ENCODE measurements at places on chromosomes 6 and 20.

DNA sequence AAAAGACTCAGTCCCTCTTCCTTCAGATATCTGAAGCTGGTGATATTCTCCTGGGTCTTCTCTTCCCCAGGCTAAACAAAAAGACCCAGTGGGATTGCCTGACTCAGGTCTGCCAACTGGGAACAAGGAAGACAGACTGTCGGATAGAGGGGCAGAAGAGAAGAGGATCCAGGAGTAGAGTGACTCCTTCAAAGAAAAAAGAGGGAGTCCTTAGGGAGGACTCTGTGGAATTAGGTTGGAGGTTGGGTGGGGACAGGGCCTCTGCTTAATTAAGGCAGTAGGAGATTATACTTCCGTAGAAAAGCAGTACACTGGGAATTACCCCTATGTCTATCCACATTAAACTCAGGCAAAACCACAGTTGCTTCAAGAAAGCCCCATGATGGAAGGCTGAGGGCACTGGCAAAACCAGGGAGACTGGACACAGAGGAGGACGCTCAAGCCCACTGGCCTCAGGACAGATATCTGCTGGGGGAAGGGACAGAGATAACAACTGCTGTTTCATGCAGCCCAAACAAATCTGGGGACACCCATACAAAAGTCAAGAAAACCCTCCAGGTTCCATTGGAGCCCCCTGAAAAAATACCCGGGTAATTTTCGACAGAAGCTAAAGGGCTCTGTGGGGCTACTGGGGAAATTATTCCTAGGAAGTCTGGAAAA is 5.7 kb downstream of the BCL2L1 start:
- no peak for DNase-seq

- no peak for DNase-seq
Measured at GRCh38 chr6:35681298-35681697, 7.4 kb downstream of the FKBP5 start.

GRCh38 chr6:54299542-54300269 is 8.5 kb upstream of the TINAG start:
- DNase-seq = no peak

GRCh38 chr6:168343239-168344150 is 23.9 kb upstream of the DACT2 start:
- no peak for DNase-seq

GRCh38 chr6:126027601-126028000 is 41.3 kb downstream of the TRMT11 start:
- no peak for DNase-seq

GRCh38 chr6:166014966-166015365 is 152.7 kb downstream of the TBXT start:
- DNase-seq = no peak

DNA sequence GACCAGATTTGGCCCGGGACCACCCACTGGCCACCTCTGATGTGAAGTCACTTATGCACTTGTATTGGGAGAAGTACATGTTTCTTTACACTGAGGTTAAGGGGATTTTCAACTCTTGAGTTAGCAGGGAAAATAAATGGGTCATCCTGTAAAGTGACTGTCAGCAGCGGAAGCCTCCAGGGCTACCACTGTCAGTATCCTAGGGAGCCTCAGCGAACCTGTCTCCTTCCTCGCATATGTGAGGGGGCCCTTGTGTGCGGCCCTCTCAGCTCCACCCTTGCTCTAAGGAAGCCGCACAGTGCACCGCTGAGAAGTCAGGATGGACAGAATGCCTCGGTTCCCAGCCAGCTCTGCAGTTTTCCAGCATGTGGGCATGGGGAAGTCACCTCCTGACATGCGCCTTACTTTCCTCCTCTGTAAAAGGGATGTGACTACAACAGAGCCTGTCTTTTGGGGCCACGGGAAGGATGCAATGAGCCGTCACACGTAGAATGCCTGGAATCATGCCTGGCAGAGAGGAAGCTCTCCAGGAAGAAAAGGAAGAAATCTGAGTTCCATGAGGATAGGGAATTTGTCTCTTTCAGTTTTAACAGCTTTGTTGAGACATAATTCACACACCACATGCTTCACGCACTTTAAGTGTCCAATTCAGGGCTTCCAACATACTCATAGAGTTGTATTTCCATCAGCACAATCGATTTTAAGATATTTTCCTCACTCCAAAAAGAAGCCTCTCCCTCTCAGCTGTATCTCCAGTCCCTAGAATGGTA is 115.4 kb downstream of the SYCP2 start:
- DNase-seq = no peak

DNA sequence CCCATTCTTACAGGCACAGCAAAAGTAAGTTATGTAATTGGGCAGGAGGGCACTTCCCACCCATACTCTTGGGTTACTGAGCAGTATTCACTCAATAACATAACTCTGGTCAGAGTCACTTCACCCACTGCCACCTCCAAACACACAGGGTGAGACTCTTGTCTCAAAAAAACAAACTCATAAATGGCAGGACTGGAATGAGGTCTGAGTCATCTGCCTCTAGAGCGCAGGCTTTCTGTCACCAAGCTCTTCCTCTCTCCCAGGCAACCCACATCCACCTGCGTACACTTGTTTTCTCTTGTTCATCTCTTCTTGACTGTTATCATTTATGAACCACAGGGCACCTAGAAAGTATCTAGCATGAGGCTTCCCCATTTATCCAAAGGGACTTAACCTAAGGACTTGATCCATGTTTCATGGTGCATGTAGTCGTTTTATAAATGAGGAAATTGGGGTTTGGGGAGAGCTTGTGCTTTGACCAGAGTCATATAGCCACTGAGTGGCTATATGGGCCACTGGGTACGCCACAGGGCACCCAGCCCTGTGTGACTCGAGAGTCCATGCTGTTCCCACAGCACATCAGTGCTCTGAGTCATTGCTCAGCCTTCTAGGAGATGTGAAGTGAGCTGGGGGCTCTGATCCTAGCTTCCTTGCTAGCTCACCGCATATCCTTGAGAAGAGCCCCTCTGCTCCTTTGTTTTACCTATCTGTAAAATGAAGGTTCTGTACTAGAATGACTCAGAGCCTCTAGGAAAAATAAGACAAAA is 22.4 kb downstream of the C20orf173 start:
- DNase-seq = no peak

GRCh38 chr6:83108378-83108777 is 40.9 kb downstream of the DOP1A start:
- no peak for DNase-seq

Data from neuronal stem cell (in vitro differentiated cells).